ENCODE measurements at places on chromosomes 1 and 21. TPM values are rescaled to one million over a fixed set of nuclear protein-coding genes. Genes with fewer than 3 reads are reported as not detected.

- DNase-seq = no peak
Measured at GRCh38 chr1:171727778-171728177, 14.1 kb downstream of the VAMP4 start.

CD244 gene
- not detected for total RNA-seq

- DNase-seq = no peak
Measured at GRCh38 chr1:231487019-231487418, 41.5 kb upstream of the TSNAX start.

KIF17 gene
- total RNA-seq = 4.4 TPM

RHOU gene
- total RNA-seq = 39.6 TPM

- no peak for DNase-seq
Measured at GRCh38 chr1:234782105-234782751, 172.2 kb upstream of the IRF2BP2 start.

DNA sequence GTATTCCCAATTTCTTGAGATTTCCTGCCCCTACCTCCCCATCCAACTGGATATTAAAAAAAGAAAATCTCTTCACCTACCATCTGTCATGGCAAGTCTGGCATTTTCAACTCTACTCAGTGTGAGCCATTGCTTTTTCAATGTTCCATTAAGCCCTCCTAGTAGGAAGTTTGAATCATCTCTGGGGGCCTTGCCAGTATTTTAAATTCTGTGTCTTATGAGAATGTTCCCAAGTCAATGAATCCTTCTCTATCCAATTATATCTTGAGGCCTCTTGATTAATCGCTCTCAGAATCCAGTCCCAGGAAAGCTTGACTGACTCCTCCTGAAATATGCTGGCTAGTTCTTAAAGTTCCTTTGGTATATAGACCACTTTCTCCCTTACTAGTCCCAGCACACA is 91.5 kb downstream of the NGF start:
- DNase-seq = no peak

GRCh38 chr1:155909894-155910293 is 1.3 kb downstream of the RIT1 start:
- DNase-seq = no peak

- no peak for DNase-seq
Measured at GRCh38 chr1:23525558-23526250, 5.3 kb downstream of the E2F2 start.

DNA sequence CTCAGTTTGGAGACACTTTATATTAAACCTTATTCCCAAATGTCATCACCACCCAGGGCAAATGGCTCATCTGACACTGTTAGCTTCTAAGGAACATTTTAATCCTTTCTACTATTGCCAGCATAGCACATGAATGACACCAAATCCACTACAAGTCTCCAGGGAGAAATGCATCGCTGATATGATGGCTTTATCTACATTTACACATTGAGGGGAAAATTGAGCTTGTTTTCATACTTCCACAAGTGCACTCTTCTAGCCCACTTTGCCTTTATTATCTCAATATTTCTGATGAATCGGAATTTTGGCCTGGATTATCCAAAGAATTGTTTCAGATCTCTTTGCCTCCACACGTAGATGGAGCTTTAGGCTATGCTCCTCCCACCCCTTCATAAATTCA is 75.4 kb downstream of the RUNX1 start:
- DNase-seq = no peak

KDF1 gene
- total RNA-seq = not detected

Data from occipital lobe (tissue), 3 donors.